ENCODE measurements at places on chromosomes 7 and 10.
A peak's percentile ranks its signal among the peaks of the same experiment; 100 is the strongest.

DNA sequence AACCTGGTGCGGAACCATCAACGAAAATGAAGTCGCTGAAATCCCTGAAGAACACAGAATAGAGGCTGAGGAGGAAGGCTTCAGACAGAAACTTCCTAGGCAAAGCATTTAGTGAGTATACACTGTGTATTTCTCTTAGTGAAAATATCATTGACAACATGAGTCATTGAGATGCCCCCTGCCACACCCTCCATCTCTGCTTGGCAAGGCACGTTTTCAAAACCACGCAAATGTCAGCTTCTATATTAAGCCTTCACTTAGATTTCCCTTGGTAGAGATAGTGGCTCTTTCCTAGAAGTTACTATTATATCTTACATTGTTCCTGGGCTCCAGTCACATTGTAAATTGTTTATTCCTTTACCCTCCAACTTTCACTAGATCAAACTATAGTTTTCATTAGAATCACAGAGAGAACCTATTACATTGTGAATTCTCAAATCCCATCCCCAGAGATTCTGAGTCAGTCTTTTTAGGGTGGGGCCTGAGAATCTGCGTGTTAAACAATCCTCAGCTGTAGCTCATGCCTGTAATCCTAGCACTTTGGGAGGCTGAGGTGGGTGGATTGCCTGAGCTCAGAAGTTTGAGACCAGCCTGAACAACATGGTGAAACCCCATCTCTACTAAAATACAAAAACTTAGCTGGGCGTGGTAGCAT lies 4.6 kb upstream of the SKAP2 start:
- DNase-seq = peak; percentile 14

GRCh38 chr7:36918591-36918990 lies 194.3 kb upstream of the AOAH start:
- no peak for DNase-seq

DNA sequence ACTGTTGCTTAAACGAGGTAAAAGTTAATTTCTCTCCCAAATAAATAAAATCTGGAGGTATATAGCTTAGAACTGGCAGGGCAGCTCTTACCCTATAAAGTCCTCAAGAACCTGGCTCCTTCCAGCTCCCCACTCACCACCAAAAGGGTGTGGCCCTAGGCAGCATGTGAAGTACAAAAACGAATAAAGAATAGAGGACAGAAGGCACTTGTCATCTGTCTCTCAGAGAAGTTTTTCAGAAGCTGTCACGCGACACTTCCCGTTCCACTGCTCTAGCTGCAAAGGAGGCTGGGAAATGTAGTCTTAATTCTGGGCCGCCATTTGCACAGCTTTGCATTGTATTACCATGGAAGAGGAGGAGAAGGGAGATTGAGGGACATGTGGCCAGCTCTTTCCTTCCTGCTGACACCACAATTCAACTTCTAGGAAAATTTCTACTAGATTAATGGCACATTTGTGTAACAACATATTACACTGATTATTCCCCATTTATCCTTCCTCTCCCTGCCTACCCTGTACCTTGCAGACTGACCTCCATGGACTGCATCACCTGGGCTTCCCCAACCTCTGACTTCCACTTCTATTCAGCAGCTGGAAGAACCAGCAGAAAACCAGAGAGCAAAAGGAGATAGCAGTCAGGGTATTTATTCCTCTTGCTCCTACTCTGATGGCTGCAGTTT lies 62.2 kb downstream of the CCDC71L start:
- DNase-seq = peak; percentile 73

- peak; percentile 56 for DNase-seq
Observed at GRCh38 chr10:13346283-13347042, 1.6 kb downstream of the SEPHS1 start.

- DNase-seq = no peak
Observed at GRCh38 chr7:31091924-31092434, 39.9 kb downstream of the ADCYAP1R1 start.

DNA sequence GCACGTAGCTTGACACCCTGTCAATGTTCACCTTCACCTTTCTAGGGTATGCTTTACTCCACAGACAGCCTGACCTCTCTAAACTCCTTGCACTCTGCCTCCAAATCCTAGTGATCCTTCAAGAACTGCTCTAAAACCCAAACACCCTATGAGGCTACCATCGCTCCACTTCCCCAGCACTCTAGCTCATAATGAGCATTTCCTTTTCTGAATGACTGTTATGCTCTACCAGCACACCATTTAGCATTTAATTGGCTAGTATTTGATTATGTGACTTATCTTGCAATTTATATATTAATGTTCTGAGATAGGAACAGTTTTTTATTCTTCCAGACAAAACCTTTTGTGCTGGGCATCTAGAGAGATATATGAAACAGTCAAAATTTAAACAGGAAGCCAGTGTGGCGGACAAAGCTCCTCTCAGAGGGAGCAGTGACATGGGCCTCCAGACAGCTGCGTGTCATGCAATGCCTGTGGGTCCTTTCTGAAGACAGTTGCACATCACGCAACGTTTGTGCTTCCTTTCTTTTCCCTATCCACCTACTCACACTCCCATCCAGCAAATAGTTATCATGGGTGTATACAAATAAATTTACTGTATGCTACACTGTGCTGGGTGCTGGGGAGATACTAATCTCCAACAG lies 86.3 kb downstream of the ALOX5 start:
- DNase-seq = peak; percentile 2

DNA sequence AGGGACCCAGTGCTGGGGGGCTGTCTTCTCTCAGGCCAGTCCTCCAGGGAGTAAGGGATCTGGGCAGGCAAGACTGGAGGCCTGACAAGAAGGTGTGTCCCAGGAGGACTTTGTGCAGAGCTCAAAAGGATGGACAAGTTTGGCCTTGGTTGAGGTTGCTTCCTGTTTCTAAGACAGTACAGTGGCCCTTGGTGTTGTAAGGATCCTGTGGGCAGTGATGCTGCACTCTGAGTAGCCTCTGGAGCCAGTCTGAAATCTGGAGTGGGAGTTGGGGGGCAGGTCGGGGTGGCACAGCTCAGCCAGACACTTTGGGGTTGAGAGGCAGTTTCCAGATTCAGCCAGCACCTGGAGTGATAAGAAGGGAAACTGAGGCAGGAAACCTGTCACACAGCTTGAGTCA lies 139.2 kb upstream of the ZMIZ1 start:
- DNase-seq = no peak

DNA sequence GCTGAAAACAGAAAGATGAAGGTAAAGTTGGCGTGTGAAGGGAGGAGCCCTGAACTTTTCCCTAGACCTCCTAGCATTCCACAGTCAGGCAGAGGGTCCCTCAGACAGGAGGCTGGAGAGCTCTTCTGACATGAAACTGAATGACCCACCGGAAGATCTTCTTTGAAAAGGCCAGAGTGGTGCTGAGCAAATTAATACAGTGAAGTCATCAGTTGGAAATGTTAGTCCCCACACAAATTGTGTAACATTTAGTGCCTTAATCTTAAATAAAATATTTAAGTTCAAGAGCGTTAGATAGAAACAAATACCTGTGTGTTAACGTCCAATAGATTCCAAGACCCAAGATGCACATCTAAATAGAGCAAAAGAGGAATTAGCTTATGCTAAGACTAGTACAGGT lies 49.0 kb upstream of the WNT16 start:
- DNase-seq = no peak

DNA sequence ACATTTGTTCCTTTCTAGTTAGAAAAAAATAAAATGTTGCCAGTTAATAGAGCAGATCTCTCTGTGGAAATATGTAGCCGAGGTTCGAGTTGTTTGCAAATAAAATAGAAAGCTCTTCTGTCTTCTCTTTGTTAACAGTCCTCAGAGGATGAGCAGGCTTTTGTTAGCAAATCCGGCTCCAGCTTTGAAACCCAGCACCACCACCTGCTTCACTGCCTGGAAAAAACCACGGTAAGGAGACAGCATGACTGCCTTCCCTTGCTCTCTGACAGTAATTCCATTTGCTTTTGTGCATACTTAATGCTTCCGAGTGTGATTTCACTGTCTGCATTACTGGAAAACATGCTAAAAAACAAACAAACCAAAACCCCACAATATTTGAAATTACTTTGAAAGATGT lies 115.6 kb downstream of the TSPAN12 start:
- no peak for DNase-seq

- DNase-seq = no peak
Observed at GRCh38 chr10:44954962-44955361, 4.6 kb upstream of the RASSF4 start.

DNA sequence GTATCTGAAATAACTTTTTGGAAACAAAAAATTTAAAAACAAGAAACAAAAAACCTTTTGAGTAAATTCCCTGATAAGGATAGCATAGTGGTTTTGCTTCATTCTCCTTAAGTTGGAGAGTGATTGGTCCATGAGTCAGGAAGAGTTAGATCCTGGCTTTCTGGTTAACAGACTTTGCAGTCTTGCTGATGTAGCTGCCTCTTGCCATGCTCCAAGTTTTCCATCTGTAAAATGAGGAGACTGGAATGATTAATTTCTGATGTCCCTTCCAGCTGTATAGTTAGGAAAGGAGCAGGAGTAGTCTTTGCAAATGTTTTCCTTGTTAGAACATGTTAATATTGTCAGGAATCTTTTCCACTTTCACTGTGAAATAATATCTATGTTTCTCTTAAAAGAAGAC lies 266.6 kb downstream of the DNAJB9 start:
- no peak for DNase-seq

DNA sequence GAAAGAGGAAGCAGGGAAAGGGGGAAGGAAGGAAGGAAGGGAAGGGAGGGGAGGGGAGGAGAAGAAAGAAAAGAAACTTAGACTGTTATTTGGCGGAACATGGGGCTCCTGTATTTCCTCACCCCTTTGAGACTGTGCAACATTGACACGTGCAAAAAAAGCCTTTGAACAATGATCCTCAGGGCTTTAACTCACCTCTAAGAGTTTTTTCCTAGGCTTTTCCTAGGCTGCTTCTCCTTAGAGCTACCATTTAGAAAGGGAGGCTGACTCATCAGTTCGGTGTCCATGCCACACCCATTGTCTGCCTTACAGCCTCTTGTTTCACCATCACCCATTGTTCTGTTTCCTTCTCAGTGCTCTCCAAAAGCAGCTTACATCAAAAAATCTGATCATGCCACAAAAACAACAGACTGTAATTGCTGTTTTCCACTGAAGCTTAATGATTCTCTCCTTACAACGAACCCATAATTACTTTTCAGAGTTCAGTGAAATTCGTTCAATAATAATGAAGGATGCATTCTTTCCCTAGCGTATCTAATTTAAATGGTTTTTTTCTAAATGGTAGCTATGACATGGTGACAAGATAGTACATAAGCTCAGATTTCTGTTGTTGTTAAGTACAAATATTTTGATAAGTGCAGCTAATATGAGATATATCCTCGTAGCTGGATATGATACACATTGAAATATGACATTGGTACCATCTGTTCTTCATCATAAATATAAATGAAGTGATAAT lies 90.8 kb downstream of the PRLHR start:
- peak; percentile 86 for DNase-seq

- no peak for DNase-seq
Observed at GRCh38 chr7:92330835-92331438, 85.2 kb downstream of the ANKIB1 start.

GRCh38 chr10:18583575-18584270 lies 67.7 kb downstream of the NSUN6 start:
- DNase-seq = no peak

DNA sequence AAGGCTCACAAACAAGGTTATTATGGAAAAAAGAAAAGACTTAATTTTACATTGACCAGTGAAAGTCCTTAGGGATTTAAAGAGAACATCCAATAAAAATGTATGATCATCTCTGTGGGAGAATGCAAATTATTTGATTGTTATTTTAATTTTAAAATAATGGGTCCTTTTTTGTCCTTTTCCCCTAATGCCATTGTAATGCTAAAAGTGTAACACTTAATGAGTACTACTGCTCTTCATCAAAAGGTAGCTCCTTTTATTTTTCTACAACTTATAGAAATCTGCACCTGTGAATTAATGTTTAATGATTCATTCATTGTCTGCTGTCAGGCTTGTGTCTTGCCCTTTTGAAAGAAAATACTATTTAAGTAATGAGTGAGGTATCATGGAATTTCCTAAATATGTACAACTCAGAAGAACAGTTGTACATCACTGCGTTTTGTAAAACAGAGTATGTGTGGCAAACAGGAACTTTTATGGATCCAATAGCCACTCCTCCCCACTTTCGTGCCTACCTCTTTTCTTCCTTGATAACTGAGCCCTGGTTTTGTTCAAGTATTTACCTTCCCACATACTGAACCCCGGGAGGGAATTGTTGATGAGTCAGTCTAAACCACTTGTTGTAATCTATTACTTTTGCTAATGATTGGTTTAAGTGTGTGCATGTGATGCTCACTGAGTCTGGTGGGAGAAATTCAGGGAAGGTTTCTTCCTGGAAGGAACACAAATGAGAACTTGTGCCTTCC lies 19.9 kb upstream of the TRUB1 start:
- no peak for DNase-seq

DNA sequence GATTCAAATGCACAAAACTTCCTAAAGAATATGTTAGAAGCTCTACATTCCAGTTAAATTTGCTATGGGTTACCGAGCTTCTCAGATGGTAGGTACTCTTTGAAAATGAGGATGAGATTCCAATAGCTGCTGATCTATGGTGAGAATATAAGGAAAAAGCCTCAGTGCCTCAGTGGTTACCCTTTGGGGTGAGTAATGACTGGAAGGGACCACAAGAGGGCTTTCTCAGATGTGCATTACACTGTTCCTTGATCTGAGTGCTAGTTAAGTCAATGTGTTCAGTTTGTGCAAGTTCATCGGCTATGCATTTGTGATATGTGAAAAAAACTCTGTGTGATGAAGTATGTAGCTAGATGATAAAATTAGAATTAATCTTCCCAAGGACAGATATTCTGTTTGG lies 3.5 kb downstream of the NRCAM start:
- peak; percentile 48 for DNase-seq

- DNase-seq = no peak
Observed at GRCh38 chr7:143973870-143974416, 19.3 kb downstream of the OR2F1 start.

GRCh38 chr10:122020226-122020625 lies 31.3 kb downstream of the TACC2 start:
- DNase-seq = no peak

DNA sequence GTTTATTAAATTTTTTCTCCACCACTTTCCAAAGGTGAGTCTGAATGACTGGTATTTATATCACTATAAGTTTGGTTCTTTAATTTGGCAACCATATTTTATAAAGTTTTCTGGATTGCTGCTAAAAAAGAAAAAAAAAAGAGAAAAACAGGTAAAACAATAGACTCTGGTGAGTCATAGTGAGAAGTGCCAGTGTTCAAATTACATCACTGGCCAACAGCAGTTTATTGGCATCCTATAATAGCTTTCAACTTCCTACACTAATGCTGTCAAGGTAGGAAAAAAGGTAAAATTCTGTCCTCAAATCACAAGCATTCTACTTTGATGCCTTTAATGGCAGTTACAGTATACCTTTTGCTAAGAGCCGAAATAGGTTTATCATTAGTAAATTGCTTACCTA lies 808.8 kb downstream of the GRM8 start:
- no peak for DNase-seq

All from AG20443 (cell line).